Right lung (tissue), 10 donors: ENCODE measurements at places on chromosomes 11 and 22.

GRCh38 chr22:33167998-33168790, 110.0 kb upstream of the SYN3 start:
- DNase-seq = no peak

DNA sequence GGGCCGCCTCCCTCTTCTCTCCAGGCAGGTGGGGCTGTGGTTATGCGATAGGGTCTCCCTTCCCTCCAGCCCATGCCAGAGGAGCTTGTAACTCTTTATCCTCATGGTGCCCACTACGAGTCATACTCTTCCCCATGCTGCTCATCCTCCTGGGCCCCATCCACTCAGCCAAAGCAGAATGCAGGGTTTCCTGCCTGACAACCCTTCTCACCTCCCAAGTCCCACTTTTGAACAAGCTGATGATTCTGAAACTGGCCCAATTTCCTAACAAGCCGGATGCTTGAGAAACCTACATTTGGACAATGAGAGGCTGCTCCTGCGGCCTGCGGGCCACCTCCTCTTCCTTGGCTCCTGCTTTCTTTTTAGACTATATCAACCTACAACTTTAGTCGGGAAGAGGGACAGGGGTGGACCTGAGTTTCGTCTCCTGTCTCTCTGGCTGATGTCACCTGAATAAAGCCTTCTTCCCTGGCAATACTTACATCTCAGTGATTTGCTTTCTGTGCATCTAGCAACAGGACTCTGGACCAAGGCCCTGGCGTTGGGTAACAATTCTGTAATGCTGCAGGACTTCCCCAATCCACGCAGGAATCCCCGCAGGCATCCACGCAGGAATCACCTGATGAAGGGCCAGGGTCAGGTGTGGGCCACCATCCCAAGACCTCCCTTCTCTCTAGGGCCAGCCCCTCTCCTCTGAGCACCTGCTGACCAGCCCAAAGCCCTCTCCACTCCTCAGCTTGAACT, 1.5 kb upstream of the NDUFS8 start:
- no peak for DNase-seq

DNA sequence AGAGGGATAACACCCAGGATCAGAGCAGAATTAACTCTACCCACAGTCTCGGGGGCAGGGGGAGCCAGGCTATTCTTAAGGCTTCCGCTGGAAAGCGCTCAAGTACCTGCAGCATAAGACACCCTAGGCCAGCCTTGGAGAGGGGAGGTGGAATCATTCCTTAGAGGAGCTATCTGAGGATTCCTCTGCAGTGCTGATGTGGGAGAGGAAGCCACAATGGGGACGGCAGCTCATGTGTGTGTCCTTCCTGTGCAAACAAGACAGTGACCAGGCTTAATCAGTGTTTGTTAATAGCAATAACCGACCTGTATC, 382.2 kb upstream of the CADM1 start:
- DNase-seq = no peak

- no peak for DNase-seq
These were observed 12.2 kb downstream of the NECTIN1 start for GRCh38 chr11:119716582-119717498.

- no peak for DNase-seq
These were observed 113.8 kb downstream of the ST3GAL4 start for GRCh38 chr11:126469311-126469710.

GRCh38 chr11:1129611-1130160, 28.1 kb upstream of the MUC5AC start:
- DNase-seq = no peak

DNA sequence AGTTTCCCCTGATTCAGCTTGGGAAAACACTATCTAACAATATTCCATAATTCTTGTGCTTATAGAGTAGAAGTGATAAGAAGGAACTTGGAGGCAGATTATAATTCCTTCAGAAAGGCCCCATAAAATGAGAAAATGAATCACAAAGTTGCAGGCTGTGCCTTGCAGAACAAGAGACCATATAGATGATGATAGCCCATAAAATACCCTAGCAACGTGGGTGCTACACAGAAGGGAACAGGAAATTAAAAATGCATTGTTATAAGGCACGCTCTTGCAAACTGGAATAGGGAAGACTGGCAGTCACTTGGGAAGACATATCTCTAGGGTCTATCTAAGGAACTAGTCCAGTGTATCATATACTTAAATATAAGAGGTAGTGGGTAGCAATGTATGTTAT, 67.6 kb downstream of the KIF18A start:
- DNase-seq = no peak

DNA sequence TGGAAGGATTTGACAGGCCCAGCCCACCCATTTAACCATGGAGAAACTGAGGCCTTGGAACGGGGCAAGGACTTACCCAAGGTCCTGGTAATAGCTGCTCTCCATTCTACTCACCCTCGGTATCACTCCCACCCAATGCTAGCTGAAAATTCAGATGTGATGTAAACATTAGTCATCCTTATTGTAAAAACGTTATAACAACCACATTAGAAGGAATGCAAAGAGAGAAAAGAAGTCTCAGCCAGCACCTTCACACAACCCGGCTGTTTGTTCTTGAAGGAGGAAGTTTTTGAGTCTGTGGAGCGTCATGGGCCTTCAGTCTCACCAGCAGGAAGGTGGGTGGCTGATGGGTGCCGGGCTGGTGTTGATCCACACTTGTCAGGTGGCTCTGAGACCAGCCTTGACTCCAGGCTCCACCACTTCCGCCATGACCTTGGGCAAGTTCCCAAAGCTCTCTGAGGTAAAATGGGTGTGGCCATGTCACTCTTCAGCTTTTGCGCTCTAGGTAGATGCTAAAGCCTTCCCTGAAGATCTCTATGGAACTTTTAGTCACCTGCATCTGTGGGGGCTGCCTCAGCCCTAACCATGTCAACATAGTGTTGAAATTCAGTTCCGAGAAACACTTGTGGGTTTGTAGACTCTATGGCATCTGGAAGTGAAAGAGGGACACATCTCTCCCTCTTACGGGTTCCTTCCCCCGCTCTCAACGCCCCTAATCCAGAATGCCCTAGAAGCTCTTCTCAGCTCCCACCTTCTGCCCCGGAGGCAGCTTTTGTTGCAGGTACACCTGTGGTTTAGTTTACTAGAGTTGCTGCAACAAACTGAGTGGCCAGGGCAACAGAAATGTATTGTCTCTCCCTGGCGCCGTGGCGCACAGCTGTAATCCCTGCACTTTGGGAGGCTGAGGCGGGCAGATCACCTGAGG, 14.8 kb downstream of the CD6 start:
- DNase-seq = no peak

DNA sequence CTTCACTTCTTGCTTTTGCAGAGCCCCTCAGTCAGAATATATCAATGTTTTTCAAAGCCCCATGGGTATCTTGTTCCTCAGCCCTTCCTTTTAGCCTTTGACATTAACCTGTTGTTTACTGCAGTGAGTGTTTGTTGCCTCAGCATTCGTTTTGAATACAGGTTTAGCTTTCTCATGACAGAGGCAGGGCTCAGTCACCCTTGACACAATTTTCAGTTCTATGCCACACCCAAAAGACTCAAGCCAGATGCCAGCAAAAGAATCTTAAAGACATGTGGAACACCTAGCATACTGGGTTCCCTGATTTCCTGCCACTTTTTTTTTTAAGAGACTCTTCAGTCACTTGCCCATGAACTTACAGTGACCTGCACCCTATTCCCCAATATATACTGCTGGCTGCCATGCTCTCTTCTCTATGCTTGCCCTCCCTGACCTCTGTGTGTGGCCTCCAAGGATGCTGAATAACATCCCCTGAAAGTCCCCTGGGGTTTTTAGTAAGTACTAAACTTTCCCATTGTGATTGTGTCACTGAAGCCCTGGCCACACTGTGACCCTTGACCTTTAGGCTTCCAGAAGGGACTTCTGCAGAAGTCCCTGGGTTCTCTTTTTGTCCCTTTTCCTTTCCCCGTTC, 1225.5 kb downstream of the TBC1D22A start:
- DNase-seq = no peak

GRCh38 chr11:33724644-33725035, 11.6 kb downstream of the CD59 start:
- DNase-seq = peak; percentile 77

- DNase-seq = no peak
These were observed 64.4 kb downstream of the NAV2 start for GRCh38 chr11:19777039-19777376.

DNA sequence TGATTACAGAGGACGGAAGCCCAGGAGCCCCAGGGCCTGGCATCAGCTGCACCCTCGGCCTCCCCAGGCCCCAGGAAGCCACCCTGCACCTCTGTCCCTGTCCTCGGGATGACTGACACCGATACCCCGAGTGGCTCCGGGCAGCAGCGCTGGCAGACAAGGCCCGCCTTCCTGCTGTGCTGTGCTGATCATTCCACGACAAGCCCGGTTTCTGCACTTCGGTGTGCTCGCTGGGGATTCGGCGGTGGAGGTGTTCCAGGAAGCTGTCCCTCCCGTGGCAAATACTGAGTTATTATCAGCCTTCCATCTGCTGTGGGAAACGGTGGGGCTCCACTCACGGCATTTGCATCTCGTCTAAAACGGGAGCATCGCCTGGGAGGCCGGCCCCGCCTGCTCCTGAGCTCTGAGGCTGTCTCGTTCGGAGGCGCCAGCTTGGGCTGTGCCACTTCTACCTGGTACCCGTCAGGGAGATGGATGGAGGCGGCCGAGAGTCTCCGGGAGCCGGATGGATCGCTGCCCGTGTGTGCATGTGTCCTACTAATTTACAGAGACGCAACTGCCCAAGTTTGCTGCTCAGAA, 506.1 kb downstream of the BRD1 start:
- DNase-seq = no peak

GRCh38 chr11:34002420-34002819, 49.1 kb upstream of the CAPRIN1 start:
- DNase-seq = no peak
